CD4-positive, alpha-beta T cell treated with Interleukin-15 for 1 hour (primary cell): ENCODE measurements at places on chromosomes 1 and 21.

- DNase-seq = no peak
Observed at GRCh38 chr1:22799971-22800370, 89.3 kb downstream of the EPHB2 start.

DNA sequence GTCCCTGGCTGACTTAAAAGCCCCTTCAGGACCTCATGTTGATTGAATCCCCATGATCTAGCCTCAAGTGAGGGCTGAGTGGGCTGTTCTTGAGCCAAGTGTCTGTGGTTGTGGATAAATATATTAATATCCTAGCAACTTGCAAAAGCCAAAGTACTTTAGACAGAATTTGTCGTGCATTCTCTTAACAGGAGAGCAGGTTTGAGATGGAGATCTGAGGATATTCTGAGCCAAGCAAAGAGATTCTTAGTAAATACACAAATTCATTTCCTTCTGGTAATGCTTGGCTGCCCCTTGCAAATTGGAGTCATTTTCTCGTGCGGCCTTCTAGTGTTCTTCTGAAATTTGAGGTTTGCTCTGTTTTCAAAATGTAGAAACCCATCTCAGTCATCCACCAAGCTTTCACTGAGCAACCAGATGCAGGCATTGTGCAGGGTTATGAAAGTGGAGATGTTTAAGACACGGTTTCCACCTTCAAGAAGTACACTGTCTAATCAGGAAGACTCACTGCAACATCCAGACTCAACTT is 242.1 kb upstream of the JUN start:
- no peak for DNase-seq

- no peak for DNase-seq
Observed at GRCh38 chr1:11924334-11925195, 1.7 kb downstream of the KIAA2013 start.

DNA sequence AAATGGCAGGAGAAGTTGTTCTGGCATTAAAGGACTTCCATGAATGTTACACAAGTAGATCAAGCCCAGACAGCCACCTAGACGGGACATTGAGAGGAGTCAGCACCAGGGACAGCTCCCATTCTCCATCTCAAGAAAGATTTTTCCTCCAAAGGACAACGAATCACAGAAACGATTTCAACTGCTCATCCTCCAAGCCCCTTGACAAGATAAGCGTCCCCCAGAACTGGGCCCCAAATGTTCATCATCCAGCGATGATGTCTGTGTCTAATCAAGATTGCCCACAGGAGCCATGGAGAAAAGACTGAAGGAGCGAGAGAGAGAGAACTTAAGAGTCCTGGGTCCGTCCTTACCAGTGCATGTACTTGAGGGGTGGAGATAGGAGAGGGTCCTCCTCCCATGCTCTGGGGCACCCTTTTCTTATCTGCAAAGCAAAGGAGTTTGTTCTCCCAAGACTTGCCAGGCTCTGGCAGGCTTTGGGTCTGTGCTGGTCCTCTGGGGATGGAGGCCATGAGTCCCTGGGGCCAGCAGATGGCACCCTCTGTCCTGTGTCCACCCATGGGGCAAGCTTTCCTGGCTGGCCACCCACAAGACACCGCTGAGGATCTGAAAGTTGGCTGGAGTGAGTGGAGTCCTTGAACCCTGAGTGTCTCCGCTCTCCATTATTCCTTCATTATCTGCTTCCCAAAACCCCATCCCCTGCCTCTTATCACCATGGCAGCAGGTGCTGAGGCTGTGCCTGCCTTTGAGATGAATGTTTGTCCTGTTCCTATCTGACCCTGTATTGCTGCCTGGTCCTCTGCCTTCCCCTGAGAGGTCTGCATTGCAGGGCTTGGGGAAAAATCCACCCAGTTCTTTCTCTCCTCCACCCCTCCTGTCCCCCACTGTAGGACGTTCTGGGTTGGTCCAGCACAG is 164.6 kb downstream of the ACTL8 start:
- DNase-seq = no peak

GRCh38 chr1:185271921-185272320 is 45.1 kb downstream of the IVNS1ABP start:
- no peak for DNase-seq

- DNase-seq = no peak
Observed at GRCh38 chr1:159302095-159302494, at the start of gene FCER1A. TSS of gene FCER1A (plus strand) at chr1:159302336. CDS start at chr1:159302365, 29 bp downstream.
